Inflammatory macrophage (primary cell): ENCODE measurements at places on chromosomes 1 and 21.

DNA sequence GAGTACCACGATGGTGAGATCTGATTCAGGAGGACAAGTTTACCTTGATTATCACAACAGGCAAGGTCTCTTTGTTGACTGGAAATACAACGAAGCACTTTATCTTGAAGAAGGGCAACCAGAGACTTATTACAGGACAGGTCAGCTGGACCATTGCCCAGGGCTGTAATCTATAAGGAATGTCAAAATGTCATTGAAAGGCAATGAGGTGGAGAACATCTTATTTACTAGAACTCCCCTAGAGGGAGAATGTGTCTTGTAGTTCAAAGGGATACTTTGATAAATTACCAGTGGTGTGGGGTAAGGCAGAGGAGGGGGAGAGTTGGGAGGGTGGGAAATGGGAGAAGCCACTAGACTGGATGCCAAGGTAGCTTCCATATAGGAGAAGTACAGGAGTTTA, 212.3 kb downstream of the NCAM2 start:
- DNase-seq = no peak

- no peak for DNase-seq
These were observed 44.5 kb downstream of the HIVEP3 start for GRCh38 chr1:41874151-41874719.

DNA sequence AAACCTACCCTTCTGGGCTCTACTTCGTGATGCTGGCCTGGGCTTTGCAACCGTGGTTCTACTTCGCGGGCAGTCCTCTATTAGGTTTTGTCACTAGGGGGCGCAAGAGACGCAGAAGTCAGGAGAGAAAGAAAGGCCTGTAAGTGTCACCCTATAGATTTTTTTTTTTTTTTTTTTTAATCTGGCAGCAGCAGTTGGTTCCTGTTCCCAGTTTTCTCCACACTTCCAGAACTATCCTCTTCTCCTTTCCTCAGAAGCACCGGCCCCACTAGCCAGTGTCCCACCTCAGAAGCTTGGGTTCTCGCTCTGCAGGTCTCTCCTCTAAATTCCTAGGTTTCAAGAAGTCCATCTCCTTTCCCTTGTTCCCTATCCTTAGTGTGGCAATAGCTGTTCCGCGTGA, 9.1 kb upstream of the LCE2D start:
- peak; percentile 71 for DNase-seq

DNA sequence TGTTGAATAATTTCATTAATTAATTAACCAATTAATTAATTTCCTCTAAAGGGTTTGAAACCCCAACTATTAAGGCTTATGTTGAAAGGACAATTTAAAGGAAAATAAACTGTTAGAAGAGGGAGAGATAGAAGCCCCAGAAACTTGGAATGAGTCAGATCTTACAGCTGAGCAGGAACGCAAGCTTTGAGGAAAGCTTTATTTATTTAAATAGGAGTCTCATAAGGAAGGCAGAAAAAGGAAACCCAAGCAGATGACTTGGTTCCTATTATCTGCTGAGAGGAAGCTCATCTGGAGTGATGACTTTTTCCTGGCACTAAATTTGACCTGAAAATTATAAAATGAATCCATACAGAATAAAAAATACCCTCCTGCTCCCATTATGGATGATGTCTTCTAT, 105.1 kb downstream of the ROR1 start:
- DNase-seq = peak; percentile 15

DNA sequence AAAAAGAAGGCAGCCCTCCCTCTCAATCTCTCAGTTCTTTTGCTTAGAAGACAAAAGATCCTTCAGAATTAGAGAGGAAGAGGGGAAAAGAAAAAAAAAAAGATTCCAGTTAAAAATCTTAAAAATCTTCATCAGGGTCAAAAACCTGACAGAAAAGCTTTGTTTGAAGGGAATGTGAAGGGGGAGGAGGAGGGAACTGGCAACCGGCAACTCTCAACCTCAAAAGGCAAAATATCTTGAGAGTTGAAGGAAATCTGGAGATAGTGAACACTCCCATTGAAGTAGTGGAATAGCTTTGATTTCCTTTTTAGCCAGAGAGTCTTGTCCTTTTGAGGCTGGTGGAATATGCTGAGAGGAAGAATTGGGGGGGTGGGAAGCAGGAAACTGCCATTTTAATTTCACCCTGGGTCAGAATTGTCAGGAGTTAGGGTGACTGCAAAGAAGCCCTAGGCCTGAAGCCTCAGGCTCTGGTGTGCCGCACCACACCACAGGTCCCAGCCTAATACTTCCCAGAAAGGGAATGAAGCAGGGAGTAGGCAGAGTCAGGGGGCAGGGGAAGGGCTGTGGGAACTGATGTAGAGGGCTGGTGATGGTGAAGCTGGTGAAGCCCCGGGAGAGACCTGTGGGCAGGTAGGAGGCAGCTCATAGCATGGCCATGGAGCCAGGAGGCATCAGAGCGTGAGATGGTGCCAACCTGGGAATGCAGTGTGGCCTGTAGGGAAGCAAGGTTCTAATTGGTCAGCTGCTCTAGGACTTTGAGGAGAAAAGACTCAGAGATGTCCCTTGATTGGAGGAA, 24.6 kb downstream of the KIRREL1 start:
- no peak for DNase-seq

GRCh38 chr1:236209185-236209584, 66.8 kb downstream of the GPR137B start:
- no peak for DNase-seq

GRCh38 chr1:6880951-6881690, 95.9 kb downstream of the CAMTA1 start:
- DNase-seq = no peak

- DNase-seq = no peak
These were observed 55.4 kb downstream of the OPTC start for GRCh38 chr1:203549309-203549708.
